Amniotic epithelial cell (primary cell): ENCODE measurements at places on chromosomes 16 and 17.
A peak's percentile ranks its signal among the peaks of the same experiment; 100 is the strongest.

GRCh38 chr16:10541366-10541765, 39.0 kb downstream of the EMP2 start:
- DNase-seq = no peak

DNA sequence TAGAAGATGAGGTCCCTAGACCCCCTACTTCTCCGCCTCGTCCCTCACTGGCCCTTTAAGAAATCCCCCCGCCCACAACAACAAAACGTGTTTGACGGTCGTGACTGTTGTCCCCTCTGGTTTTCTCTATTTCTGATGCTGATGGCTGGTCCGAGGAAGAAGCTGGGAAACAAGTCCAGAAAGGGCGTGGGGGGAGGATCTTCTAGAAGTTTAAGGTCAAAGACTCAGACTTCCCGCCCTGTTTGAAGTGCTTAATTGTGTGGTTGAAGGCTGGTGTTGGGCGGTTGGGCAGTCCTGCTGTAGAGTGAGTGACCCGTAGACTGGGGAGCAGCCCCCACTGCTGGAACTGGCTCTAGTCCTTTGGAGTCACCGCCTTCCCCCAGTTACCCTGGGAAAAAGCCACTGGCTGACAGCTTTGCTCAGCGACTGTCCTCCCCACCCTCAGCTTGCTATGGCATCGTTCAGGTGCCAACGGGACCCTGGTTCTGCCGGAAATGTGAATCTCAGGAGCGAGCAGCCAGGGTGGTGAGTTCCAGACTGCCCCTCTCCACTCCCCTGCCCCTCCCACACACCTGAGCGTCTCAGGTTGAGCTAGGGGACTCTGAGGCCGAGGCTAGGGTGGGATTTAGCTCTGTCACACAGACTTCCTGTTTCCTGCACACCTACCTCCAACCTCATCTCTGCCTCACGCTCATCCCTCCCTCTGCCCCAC, 1.6 kb downstream of the MLLT6 start:
- DNase-seq = no peak

DNA sequence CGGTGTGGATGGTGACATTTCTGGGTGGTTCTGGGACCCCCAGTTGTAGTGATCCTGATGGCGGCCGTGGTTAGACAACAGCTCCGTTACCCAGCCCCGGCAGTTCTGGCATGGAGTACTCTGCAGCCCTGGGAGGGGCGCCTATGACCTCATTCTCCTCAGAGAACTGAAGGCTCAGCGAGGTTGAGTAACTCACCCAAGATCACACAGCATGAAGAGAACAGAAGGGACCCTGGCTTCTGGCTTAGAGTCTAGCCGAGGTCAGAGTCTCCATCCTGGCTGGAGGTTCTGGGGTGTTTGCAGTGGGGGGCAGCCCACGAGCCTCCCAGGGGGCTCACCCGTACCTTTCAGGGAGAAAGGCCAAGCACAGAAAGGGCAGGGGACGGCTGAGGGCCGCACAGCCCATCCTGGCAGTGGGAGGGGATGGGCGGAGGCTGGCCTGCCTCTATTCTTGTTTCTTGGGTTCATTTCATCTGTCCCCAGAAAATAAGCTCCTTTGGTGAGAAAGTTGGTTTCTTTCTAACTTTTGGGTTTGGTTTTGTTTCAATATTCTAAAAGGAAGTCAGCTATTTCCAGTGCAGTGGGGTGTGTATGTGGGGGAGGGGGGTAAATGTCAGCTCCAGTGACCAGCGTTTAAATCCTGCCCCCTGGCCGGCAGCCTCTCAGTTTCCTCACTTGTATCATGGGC, 13.2 kb downstream of the ZFPM1 start:
- no peak for DNase-seq

- DNase-seq = peak; percentile 62
These were observed 48.3 kb upstream of the HAPSTR1 start for GRCh38 chr16:9042964-9043680.

DNA sequence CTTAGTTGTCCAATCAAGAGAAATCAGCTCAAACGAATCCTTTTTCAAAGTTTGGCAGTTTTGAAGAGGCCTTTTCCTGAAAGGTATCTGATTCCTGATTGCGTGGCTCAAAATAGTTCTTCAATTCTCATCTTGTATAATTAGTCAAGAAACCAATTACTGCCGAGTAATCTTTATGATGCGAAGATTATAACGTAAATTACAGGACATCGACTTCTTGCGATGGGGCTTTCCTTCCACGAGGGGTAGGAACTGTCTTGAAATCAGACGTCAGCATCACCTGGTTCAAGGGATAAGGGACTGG, 644 bp upstream of the ARL2BP start:
- DNase-seq = no peak

DNA sequence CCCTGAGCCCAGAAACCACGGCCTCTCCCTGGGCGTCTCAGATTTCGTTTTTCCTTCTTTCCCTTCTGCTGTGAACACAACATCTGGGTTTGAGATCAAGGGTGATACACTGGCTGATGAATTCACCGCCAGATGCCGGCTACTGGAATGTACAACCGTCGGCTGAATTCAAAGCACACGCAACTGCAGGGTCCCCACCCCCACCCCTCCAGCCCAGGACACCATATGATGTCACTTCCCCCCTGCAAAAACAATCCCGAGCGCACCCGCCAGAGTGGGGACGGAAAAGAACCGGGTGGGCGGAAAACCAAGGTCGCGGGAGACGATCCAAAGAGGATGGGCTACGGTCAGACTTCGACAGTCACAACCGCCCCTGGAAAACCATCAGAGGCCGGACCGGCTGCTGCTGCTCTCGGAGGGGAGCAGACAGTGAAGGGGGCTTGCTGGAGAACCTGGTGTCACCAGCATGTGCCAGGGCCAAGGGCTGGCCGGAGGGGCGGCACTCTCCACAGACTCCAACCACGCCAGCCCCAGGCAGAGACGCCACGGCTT, 23.3 kb downstream of the CEP295NL start:
- peak; percentile 92 for DNase-seq

- no peak for DNase-seq
These were observed 78.2 kb downstream of the MARF1 start for GRCh38 chr16:15564604-15565339.

DNA sequence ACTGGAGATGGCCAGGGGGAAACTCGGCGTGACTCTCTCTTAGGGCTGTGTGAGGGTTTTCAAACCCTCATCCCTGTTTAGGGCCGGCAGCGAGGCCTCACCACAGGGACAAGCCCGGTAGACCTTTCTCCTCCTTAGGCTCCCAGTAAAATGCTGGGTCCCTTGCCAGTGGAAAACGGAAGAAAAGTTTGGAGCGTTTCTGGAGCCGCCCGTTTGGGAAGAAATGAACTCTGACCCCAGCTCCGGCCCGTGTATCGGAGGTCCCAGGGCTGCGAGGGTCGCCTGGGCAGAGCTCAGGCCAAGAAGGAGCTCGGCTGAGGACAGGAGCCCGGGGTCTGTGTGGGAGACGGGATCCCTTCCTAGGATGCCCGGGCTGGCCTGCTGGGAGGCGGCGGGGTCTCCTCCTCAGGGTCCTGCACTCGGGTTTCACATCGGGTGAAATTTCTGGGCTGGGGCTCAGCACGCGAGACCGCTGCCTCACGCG, 23.2 kb downstream of the ZNF213 start:
- DNase-seq = no peak

- DNase-seq = no peak
These were observed 140.8 kb upstream of the CHMP6 start for GRCh38 chr17:80850817-80851216.
